NCI-H748 treated with DMSO at 0.1 percent for 48 hours (cell line): ENCODE measurements at places on chromosomes 7 and 10.

GRCh38 chr7:101165075-101165957 is at the start of gene VGF:
VGF (minus strand) TSS chr7:101165569; CDS start chr7:101164843, 726 bp downstream.
- peak; percentile 91 for DNase-seq

GRCh38 chr10:15069230-15069629 is 19.3 kb downstream of the ACBD7 start:
- no peak for DNase-seq

- no peak for DNase-seq
Observed at GRCh38 chr10:79052291-79053080, 16.3 kb upstream of the ZMIZ1 start.

GRCh38 chr10:99782447-99783286 is at the start of gene ABCC2:
ABCC2 (plus strand) TSS chr10:99782640; CDS start chr10:99782845, 205 bp downstream.
- no peak for DNase-seq

DNA sequence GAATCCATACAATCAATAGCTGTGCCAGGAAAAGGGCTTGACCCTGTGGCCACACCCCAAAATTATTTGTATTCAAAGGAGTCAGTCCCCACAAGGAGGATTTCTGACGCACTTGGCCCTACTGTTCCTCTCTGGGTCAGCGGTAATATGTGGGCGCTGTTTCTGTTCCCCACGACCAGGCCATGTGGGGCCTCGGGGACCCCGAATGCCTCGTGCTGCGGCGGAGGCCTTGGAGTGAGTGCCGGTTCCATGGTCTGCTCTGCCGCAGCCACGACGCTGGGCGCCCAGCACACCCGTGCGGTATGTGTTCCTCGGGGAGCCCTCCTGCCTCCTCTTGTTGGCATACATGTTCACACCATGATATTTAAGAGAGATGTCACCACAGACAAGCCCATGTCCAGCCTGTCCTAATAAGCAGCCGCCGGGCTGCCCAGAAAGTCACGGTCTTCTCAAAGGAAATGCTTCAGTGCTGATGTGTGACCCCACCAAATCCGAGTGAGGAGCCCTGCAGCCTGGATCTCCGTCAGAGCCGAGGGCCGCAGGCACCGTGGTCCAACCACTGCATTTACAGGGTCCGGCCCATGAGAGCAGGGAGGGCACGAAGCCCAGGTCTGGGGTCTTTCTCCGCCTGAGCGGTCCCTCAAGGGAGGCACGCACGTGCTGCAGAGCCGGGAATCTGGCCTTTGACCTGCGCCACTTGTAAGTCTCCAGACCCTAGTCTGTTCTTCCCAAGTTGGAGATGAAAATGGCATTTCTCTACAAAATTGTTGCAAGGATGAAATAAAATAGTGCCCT is 36.0 kb downstream of the EN2 start:
- DNase-seq, result no peak

DNA sequence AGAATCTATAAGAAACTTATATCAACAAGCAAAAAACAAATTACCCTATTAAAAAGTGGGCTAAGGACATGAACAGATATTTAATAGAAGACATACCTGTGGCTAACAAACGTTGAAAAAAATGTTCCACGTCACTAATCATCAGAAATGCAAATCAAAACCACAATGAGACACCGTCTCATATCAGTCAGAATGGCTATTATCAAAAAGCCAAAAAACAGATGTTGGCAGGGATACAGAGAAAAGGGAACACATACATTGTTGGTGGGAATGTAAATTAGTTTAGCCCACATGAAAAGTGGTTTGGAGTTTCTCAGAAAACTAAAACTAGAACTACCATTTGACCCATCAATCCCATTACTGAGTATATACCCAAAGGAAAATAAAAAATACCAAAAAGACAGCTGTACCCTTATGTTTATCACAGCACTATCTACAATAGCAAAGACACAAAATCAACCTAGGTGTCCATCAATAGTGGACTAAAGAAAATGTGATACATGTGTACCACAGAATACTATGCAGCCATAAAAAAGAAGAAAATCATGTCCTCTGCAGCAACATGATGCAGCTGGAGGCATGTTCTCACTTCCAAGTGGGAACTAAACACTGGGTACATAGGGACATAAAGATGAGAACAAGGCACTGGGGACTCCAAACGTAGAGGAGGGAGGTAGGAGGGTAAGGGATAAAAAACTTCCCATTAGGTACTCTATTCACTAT is 83.8 kb upstream of the TMEM168 start:
- DNase-seq, result no peak

DNA sequence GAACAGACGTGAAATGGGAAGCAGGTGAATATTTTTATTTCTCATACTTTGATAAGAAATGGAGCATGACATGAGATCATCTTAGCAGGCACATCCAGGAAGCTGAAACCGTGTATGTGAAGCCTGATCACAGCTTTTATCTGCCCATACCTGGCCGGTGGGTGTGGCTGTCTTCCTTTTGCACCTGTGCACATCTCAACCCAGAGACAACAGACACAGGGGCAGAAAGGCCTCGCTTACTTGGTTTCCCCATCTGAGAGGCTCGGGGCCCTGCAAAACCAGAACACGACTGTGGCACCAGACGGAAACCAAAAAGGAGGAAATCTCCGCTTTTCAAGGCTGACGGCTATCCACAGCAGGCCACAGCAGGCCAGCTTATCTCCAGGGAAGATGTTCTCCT is 116.4 kb downstream of the TCERG1L start:
- no peak for DNase-seq

- no peak for DNase-seq
Observed at GRCh38 chr10:78912361-78913218, 156.2 kb upstream of the ZMIZ1 start.

DNA sequence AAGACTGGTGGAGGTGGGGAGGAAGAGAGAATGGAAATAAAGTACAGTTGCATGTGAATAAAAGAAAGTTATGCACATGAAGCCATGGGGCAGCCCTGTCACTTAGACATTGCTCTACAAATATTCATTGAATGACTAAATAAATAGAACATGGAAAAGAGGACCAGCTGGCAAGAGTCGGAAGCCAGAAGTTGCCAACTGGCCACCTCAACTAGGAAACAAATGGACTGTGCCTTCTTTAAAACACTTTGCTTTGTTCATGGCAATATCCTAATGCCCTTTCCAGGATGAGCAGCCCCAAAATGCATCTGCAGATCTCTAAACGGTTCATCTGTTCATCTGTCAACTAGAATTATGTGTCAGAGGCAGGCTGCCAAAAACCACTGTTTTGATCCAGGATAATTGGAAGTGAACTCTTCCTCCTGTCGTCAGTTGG is 157.3 kb downstream of the NOC3L start:
- DNase-seq, result no peak

DNA sequence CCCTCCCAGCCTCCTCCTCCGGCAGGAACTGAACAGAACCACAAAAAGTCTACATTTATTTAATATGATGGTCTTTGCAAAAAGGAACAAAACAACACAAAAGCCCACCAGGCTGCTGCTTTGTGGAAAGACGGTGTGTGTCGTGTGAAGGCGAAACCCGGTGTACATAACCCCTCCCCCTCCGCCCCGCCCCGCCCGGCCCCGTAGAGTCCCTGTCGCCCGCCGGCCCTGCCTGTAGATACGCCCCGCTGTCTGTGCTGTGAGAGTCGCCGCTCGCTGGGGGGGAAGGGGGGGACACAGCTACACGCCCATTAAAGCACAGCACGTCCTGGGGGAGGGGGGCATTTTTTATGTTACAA is 83.3 kb downstream of the PAX2 start:
- no peak for DNase-seq

DNA sequence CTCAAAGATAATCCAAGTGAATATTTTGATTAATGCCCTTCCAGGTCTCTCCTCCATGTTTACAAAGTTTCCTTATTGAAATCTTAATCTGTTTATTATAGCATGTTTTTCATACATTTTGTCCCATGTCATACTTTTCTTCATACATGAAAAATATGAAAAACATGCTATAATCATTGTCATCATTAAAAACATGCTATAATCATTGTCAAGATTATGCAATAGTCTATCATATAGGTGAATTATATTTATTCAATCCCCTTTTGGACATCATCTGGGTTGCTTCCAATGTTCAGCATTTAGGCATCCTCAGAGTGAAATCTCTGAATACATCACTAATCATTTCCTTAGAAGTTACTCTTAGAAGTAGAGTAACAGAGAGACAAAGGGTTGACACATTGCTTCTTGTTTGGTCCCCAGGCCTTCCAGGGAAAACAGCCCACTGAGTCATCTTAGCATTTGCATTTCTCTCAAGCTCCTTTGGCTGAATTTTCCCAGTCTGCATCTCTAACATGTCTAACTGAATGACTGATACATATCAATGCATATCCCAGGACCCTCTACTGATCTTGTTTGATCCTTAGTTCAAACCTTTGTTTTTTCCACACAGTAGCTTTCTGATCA is 87.0 kb downstream of the SGMS1 start:
- no peak for DNase-seq

DNA sequence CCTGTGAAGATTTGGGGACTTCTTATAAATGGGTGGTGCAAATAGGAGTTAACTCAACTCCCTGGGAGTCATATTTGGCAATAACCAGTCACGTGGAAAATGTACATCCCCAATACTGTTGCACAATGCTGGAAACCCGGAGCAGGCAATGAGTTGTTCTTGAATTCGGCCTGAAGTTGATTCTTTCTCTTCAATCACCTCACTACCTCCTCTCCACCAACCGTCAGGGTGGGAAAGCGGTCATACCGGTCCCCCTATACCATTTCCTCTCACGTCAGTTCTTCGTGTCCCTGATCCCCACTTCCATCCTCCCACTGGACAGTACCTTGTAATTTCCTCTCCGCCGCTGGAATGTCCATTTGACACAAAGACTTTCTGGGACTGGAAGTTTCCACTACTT is 2.8 kb downstream of the GIMAP5 start:
- DNase-seq, result no peak

DNA sequence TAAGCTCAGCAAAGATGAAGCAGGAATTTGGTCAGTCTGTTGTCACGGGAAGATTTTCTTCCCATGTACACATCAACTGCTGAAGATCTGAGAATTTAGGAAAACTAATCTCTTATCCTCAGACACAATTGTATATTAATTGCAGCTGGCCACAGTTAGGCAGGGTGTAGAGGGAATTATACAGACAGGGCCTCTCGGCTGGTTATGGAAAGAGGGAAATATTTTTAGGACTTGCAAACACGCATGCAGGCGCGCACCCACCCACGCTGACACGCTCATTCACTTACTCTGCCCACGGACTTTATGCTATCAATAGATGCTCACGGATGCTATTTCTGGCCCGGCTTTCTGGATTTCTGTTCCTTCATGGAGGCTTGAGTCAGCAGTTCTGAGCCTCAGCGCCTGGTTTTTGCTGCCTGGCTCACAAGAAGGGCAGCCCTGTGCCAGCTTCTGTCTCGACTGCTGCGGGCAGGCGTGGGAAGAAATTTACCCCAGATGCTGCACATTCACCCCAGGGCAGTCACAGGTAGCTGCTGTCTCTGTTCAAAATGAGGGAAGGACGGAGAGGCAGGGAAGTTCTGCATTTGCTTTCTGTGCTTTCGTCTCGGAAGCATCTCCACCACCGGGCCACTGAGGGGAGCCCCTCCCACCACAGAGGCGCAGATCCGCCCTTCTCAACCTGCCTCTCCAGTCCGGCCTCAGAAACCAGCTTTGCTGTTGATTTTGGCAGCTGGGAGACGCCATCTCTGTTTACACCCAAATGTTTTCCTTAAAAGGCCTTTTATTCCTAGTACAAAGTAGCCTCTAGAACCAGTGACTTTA is 116.3 kb upstream of the BTBD16 start:
- no peak for DNase-seq

DNA sequence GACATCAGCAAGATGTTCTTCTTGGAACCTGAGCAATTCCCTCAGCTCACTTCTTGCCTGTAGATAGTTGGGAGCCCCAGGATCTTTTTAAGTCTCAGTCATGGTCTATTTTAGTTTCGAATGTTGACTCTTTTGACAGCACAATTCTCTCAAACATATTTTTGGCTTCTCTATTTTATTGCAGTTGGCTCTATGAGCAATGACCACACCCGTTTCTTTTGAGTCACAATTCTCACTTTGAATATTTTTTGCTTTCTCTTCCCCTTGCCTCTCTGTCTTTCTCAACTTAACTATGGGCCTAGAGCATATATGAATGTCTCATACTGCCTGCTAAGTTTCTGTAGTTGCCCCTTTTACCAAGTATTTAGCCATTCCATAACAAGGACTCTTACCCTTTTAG is 222.8 kb downstream of the PTN start:
- no peak for DNase-seq

DNA sequence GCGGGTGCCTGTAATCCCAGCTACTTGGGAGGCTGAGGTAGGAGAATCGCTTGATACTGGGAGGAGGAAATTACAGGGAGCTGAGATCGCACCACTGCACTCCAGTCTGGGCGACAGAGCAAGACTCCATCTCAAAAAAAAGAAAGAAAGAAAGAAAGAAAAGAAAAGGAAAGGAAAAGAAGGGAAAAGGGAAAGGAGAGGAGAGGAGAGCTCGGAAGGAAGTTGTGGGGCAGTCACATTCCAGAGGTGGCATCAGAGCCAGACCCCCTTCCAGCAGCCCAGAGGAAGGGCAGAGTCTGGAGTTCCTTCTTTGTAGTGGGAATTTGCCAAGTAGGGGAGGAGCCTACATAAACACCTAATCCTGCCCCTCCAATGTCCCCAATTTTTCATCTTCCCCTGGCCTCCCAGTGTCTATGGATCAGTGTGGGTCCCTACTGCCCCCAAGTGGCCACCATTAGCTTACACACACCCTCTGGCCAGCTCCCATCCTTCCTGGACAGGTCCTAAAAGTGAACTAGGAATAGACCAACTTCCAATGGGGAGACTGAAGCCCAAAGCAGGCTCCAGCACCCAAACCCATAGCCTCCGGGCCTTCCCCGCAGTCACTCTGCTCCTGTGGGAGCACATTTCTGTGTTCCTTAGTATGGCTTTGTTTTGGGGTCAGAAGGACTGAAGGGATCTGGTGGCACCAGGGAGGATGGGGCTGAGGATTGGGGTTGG is 39.6 kb upstream of the HSPB1 start:
- peak; percentile 37 for DNase-seq

GRCh38 chr10:15141136-15142054 is 27.1 kb downstream of the NMT2 start:
- DNase-seq, result no peak

DNA sequence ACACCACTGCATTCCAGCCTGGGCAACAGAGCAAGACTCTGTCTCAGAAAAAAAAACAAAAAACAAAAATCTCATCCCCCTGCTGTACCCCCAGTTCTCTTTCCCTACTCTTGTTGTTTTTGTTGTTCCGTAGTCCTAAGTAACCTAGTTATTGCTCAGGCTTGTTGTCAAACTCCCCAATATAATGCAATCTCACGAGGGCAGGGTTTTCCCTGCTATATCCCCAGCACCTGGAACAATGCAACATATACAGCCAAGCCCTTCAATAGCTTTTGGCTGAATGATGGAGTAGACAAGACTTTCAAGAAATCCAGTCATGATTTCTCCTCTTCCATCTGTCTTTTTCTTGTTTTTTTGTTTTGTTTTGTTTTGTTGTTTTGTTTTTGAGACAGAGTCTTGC is 10.2 kb downstream of the ACSL5 start:
- DNase-seq, result no peak

- DNase-seq, result no peak
Observed at GRCh38 chr10:108005627-108006026, 841.1 kb upstream of the SORCS1 start.

- no peak for DNase-seq
Observed at GRCh38 chr7:117711556-117711955, 161.7 kb downstream of the CTTNBP2 start.
